ENCODE measurements at places on chromosomes 12 and 14.

DNA sequence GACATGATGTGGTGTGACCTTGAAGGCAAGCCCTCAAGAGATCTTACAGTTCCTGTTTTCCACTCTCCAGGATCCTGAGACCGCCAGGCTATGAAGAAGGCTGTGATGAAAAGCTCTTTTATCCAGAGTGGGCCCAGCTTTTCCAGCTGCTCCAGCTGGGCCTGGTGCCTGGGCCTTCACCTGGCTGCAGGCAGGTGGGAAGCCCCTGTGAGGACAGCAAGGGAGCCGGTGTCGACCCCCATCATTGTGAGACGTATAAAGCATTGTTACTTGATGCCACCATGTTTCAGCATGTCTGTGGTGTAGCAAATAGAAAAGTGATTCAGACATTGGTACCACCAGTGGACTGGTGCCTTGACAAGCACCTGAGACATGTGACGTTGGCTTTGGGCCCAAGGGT, 190.2 kb downstream of the KIF26A start:
- DNase-seq: no peak

DNA sequence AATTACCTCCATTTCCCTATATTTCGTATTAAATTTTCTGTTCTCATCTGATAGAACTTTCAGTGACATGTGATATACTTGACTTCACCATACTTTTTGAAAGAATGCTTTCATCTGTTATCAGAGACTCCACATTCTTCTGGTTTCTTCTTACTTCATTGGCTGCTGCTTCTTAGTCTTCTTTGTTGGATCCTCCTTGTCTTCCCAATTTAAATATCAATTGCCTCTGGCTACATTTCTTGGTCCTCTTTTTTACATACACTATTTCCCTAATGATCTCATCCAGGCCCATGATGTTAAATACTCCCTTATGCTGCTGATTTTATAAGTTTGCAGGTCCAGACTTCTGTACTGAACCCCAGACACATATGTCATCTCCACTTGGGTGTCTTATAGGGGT, 22.0 kb downstream of the OR5AU1 start:
- no peak for DNase-seq

DNA sequence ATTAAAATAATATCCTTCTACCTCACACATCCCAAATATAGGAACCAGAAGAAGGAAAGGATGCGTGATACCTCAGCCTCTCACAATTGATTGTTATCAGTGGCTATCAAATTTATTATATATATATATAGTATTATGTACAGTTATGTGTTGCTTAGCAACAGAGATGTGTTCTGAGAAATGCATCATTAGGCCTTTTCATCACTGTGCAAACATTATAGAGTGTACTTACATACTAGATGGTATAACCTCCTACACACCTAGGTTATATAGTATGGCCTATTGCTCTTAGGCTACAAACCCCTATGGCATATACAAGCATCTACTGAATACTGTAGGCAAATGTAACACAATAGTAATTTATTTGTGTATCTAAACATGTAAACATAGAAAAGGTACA, 34.0 kb downstream of the PYM1 start:
- no peak for DNase-seq

GRCh38 chr14:71374989-71375388, 467.7 kb downstream of the PCNX1 start:
- DNase-seq: no peak

DNA sequence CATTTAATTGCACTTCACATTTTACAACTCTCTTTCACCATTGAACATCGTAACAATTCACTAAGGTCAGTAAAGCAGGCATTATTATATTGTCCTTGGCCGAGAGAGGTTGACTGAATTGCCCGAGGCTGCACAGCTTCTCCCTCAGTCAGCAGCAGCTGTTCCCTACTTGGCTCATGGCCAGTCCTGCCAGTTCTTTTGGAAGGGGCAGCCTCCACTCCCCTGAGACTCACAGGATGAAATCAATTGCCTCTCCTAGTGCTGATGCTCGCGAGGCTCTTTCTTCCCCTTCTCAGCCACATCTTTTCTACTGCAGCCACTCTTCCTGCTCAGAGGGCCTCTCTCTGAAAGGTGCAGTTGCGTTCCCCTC, 79.9 kb upstream of the KCNA1 start:
- no peak for DNase-seq

- DNase-seq: no peak
These were observed 12.9 kb downstream of the NCOR2 start for GRCh38 chr12:124554429-124555029.

DNA sequence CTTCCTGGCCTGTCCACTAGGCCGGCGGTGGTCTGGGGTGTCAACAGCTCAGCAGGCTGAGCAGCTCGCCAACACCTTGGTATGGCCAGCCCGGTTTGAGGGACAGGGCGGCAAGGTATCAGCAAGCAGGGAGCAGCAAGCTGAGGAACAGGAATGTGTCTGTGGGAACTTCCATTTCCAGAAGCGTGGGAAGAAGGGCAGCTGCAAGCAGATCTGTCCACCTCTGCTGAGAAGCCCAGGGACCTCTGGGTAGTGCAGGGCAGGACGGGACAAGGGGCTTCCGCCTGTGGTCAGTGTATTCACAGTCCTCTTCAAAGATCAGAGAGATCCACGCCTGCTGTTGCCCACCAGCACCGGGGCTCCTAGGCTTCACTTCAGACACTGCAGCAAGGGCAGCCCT, 36.0 kb downstream of the ACTN1 start:
- no peak for DNase-seq

DNA sequence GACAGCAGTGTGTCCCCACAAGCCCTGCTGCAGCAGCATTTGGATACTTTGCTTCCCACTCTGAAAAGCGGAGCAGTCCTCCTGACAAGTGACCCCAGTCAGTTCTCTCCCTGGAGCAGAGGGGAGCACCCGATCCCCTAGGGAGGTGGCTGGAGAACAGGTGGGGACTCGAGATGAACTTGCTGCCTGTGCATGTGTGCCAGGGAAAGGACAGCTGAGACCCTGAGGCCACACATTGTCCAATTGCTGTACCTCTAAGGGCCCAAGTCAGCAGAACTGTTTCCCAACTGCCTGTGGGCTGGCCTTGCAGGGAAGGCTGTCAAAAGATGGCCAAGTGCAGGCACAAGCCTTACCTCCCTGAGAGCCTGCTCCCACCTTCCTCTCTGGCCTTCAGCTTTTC, 55.1 kb downstream of the IFT43 start:
- DNase-seq: no peak

- no peak for DNase-seq
These were observed 593.8 kb downstream of the RPL10L start for GRCh38 chr14:46057799-46058198.

- no peak for DNase-seq
These were observed 276.7 kb upstream of the SRRM4 start for GRCh38 chr12:118704527-118705241.

- no peak for DNase-seq
These were observed 10.6 kb upstream of the PUS1 start for GRCh38 chr12:131918311-131919050.

DNA sequence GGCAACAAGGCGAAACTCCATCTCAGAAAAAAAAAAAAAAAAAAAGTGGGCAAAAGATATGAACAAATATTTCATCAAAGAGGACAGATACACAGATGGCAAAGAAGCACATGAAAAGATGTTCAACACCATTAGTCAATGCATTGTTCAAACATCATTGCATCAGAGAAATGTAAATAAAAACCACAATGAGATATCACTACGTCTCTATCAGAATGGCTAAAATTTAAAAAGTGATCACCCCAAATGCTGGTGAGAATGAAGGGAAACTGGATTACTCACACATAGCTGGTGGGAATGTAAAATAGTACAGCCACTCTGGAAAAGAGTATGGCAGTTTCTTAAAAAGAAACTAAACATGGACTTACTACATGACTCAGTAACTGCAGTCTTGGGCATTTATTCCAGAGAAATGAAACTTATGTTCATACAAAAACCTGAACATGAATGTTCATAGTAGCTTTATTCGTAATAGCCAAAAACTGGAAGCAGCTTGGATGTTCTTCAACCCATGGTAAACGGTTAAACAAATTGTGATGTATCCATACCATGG, 3.6 kb downstream of the L2HGDH start:
- no peak for DNase-seq

DNA sequence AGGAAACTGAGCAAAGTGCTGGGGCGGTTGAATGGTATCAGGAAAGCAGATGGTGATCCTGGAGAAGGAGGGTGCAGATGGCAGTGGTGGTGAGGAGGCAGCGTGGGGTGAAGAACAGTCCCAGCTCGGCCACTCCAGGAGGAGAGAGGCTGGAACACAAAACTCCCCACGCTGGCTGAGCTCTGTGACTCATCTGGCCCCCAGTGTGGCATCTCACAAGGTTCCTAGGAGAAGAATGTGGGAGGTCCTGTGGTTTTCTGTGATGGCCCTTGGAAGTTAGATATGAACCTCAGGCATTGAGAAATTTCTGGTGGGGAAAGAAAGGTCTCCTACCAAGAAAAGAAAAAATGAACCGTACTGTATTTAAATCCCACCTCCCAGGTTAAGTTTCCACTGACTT, 8.0 kb upstream of the NRXN3 start:
- no peak for DNase-seq

- no peak for DNase-seq
These were observed 63.3 kb downstream of the EP400 start for GRCh38 chr12:132012919-132013568.

- no peak for DNase-seq
These were observed 199.9 kb upstream of the FOXN3 start for GRCh38 chr14:89616852-89617341.

DNA sequence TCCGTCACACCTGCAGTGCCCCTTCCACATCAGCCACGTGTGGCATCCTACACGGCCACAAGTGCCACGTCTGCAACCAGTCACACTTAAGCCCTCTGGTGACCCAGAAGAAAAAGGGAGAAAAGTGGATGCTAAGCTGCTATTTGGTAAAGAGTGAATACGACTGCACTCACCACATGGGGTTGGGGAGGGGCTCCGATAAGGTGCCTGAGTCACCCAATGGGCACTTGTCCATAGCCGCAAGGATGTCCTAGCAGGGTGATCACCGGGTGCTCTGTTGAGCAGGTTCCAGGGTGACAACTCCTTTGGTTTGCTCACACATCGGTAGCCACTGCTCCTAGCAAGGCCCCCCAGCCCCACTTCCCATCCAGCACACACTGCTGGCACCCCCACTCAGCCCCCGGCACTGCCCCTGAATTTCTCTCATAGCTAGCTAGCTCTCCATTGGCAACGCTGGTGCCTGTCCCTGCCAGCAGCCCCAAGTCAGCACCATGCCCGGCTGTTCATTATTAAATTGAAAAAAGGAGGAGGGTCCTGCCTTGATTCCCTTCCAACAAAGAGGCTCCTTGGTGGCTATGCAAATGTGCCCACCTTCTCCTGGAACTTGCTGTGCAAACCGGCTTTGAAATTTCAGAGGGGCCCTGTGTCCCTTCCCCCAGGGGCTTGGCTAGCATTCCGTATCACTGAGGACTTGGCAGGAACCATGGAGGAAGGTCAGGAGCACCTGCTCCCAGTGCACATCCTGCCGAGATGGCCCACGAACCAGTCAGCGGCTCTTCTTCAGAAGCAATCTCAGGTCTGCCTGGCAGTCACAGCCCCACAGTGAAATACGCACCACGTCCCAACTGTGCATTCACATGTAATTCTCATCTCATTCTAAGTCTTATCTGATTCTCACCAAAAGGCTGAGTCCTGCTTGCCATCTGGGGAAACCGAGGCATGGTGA, 227.7 kb upstream of the DIO3 start:
- no peak for DNase-seq

DNA sequence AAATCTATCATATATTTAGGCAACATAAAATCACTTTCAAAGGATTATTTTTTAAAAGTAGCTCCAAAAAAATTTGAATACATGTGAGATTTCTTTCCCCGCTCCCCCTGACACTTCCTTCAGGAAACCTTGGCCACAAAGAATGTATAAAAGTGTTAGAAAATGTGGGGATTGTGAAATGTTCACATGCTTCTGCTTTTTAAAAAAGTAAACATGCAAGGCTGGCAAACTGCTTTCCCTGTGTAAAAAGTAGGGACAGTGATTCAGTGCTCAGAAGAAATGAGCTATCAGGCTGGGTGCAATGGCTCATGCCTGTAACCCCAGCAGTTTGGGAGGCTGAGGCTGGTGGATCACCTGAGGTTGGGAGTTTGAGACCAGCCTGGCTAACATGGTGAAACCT, 26.6 kb downstream of the MBIP start:
- no peak for DNase-seq

DNA sequence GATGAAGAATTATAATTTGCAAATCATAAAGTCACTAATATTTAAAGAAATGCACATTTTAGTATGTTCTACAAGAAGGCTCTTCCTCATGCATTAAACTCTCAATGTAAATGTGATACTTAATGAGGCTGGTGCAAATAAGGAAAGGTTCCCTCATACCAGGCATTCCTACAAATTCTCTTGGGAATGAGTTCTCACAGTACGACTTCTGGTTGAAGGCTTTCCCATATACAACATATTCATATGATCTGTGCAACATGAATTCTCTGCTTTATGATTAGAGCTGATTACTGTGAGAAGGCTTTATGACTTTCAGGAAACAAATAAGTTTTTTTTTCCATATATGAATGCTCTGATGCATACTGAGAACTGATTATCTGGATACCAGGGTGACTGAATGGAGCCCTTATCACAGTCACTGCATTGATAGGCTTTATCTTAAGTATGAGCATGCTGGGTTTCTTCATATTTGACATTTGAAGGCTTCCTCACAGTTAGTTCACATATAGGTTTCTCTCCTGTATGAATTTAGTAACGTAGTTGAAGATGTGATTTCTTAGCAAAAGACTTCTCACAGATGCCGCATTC, 293.9 kb downstream of the RAD51B start:
- DNase-seq: no peak

- no peak for DNase-seq
These were observed 253.0 kb downstream of the KTN1 start for GRCh38 chr14:55832974-55833373.

GRCh38 chr12:6788972-6789924, at the start of gene CD4:
TSS of gene CD4 (plus strand) at chr12:6789528. CDS start at chr12:6800139, 10,611 bp downstream.
- peak; percentile 81 for DNase-seq

DNA sequence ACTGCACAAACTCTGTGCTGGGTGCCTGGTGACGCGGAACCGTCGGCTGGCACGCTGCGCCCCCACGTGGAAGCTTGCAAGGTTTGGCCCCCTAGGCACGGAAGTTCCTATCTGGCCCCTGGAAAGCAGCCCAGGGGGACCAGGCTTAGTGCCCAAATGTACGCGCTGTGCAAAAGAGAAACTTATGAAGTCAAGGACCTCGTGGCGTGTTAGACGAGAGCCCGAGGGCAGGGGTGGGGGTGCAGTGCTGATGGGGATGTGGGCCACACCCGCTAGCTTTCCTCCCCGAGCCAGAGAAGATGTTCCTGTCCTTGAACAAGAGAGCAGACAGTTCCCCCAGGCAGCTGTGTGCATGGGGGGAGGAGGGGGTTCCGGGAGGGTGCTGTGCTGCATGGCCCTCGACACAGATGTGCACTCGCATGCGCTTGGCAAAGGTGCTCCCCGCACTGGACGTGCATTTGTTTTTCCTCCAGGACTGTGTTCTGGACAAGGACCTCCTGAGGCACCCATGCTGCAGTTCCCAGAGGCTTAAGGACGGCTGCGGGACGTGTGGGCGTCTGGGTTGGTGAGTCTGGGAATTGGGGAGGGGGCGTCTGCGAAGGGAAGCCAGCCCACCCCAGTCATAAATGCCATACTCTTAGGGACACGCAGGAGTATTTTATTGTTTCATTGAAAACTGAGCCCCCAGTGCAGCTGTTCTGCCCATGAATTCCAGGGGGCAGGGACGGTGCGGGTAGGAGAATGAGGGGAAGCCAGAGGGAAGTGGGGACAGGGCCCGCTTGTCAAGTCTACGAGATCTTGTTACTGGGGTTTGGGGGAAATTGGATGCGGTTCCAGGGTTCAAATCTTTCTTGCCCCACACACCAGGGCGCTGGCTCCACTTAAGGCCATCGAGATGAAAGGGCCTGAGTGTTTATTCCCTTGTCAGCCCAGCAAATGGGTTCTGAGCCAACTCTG, 80.0 kb downstream of the NTF3 start:
- DNase-seq: no peak
